Tracheal epithelial cell (primary cell): ENCODE measurements at places on chromosomes 7 and 10. TPM values are rescaled to one million over a fixed set of nuclear protein-coding genes. Genes with fewer than 3 reads are reported as not detected.

Gene LOXL4
- 0.64 and 5.3 TPM in 2 replicates for total RNA-seq

Gene SPACDR
- total RNA-seq = 0.48 and 0.85 TPM in 2 replicates

Gene EVX1
- total RNA-seq = not detected in 2 replicates

Gene CH25H
- total RNA-seq = under 0.01 TPM in 1 of 2 replicates, not detected in the other

Gene FAM131B
- total RNA-seq = 0.21 and 0.24 TPM in 2 replicates

Gene SCRN1
- 49.0 and 58.3 TPM in 2 replicates for total RNA-seq

Gene PAX4
- total RNA-seq = not detected in 2 replicates

Gene ZNF783
- total RNA-seq = 8.4 and 11.5 TPM in 2 replicates

Gene POU6F2
- total RNA-seq = not detected in 2 replicates

Gene SPDYE1
- not detected in 2 replicates for total RNA-seq

Gene FGFBP3
- total RNA-seq = 0.24 TPM in 1 of 2 replicates, not detected in the other

Gene CYP2C9
- total RNA-seq = not detected in 2 replicates
